ENCODE measurements at places on chromosomes 5 and 9. TPM values are rescaled to one million over a fixed set of nuclear protein-coding genes. Genes with fewer than 3 reads are reported as not detected.

Gene SPATA31A3
- total RNA-seq = not detected

Gene OLFM1
- 4.4 TPM for total RNA-seq

Gene MYO10
- total RNA-seq = 1.0 TPM

Gene GPRIN1
- 0.94 TPM for total RNA-seq

Gene NEURL1B
- total RNA-seq = 0.10 TPM

Gene NTRK2
- total RNA-seq = 0.10 TPM

Gene FEM1C
- total RNA-seq = 40.9 TPM

Gene PCDHGA4
- total RNA-seq = 0.21 TPM

Gene TIMD4
- total RNA-seq = 3.3 TPM

Gene USP20
- total RNA-seq = 17.1 TPM

Gene ASS1
- total RNA-seq = 0.10 TPM

Gene UBE2QL1
- total RNA-seq = not detected

Gene CCNO
- total RNA-seq = not detected

Gene IRF1
- 655 TPM for total RNA-seq

Gene HTR1A
- total RNA-seq = not detected

Gene SEMA6A
- total RNA-seq = 0.21 TPM

Gene FREM1
- total RNA-seq = under 0.01 TPM

Gene SCAMP1
- total RNA-seq = 24.9 TPM

Gene WNK2
- 0.10 TPM for total RNA-seq

Gene KCNV2
- not detected for total RNA-seq

Gene LAMC3
- total RNA-seq = 0.73 TPM

Gene SPINK7
- total RNA-seq = not detected

Gene PDZD2
- total RNA-seq = 0.52 TPM

Gene BAG1
- 54.4 TPM for total RNA-seq

Gene FAXDC2
- 17.8 TPM for total RNA-seq

Gene CTSV
- total RNA-seq = 0.10 TPM

Gene EQTN
- total RNA-seq = not detected

Gene MEF2C
- 30.0 TPM for total RNA-seq

Gene GRM6
- total RNA-seq = not detected

Gene SV2C
- under 0.01 TPM for total RNA-seq

Gene PCDHB15
- not detected for total RNA-seq

Gene TMEM252
- not detected for total RNA-seq

Gene PCSK5
- total RNA-seq = 14.3 TPM

Gene FBP2
- not detected for total RNA-seq

Gene PCDHA4
- not detected for total RNA-seq

Gene DEPDC1B
- total RNA-seq = 0.63 TPM

Gene LCNL1
- 0.10 TPM for total RNA-seq

Gene SPAAR
- total RNA-seq = not detected

Gene PRR7
- total RNA-seq = 25.8 TPM

Gene TMEFF1
- not detected for total RNA-seq

Gene BARHL1
- total RNA-seq = not detected

Gene SLCO4C1
- total RNA-seq = 1.9 TPM

Data from mononuclear cell (primary cell).